ENCODE measurements at places on chromosomes 1 and 21. TPM values are rescaled to one million over a fixed set of nuclear protein-coding genes. Genes with fewer than 3 reads are reported as not detected.

Gene FMO4
- 0.85 TPM for total RNA-seq

Gene NRDC
- total RNA-seq = 88.0 TPM

Gene C1QTNF12
- 1.9 TPM for total RNA-seq

Gene CBR3
- 1.7 TPM for total RNA-seq

Gene FABP3
- total RNA-seq = not detected

Gene FAM3B
- total RNA-seq = 0.72 TPM

Gene CELA2B
- not detected for total RNA-seq

Gene LRRC3
- 0.43 TPM for total RNA-seq

Gene PPIAL4G
- total RNA-seq = not detected

Gene EGLN1
- total RNA-seq = 68.4 TPM

Gene ALG14
- total RNA-seq = 0.64 TPM

Gene AMPD1
- not detected for total RNA-seq

Gene GJA8
- not detected for total RNA-seq

Gene CLDN19
- total RNA-seq = not detected

Gene DCLRE1B
- 2.7 TPM for total RNA-seq

Data from tracheal epithelial cell (primary cell).